ENCODE measurements at places on chromosomes 3 and 15.
A peak's percentile ranks its signal among the peaks of the same experiment; 100 is the strongest.

DNA sequence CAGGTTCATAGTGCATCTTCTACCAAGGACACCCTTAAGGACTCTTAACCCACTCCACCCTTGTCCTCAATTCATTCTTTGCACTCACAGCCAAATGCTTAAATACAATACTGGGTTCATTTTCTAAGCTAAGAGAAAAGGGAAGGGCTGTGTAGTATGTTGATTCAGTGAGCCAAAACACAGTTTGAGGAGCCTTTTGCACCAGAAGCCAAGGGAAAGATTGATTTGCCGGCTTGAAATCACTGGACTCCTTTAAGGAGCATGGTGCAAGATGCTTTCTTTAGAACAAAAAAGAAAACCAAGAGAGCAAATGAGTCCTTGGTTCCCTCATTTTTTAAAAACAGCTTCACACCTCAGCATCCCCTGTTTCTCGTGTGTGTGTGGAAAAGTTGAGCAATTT, 47.8 kb downstream of the BOC start:
- no peak for DNase-seq

DNA sequence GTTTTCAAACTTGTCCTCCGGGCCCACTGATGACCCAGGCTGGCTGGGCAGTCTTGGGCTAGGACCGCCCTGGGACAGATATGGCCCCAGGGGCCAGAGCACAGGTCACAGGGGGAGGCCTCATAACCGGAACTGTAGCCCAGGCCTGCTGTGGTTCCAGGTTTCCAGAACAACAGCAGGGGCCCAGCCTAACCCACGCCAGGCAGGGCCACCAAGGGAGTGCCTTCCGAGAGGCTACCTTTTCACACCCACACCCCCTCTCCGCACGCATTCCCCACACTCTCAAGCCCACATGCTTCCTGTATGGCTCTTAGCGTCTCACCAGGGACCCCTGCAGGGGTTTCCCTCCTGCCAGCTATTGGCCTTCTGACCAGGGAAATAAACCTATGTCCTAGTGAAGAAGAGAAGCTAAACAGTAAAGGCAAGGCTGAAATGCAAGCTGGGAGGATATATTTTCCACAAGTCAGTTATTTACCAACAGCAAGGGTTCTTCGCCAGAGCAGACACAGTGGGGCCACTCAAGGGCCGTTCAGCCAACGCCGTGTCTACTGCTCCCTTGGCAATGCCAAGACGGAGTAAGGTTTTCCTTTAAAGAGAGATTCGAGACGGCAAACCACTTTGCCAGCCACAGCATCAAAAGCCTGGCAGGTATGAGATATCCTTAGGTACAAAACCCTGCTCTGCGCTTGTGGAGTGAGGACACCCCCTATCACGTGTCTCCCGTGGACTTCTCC, 135.1 kb downstream of the ATP10A start:
- DNase-seq: no peak

- DNase-seq: no peak
Observed at GRCh38 chr3:155512867-155513261, 219.4 kb upstream of the STRIT1 start.

DNA sequence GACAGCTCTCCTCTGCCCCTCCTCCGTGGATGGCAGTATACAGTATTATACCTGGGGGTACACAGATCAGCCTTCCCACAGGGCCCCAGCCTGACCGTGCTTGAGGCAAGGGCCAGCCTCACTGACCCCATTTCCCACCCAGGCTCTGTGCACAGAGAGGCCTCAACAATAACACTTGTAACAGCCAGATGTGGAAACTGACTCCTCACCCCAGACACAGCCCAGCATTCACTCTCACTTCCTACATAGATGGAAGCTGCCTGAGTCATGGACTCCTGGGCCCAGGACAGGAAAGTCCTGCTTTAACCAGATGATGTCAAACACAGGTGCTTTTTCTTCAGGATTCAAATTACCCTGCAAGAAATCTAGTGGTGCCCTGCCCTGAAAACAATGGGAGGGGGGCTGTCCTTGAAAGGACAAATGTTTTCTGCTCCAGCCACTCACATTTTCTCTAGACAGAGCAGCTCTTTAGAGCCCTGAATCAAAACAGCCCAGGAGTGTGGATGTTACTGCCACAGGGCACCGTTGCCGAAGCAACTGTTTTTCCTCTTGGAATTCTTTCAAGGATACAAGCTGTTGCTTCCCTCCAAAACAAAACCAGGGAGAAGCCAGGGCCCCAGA, 16.4 kb downstream of the CCDC12 start:
- no peak for DNase-seq

DNA sequence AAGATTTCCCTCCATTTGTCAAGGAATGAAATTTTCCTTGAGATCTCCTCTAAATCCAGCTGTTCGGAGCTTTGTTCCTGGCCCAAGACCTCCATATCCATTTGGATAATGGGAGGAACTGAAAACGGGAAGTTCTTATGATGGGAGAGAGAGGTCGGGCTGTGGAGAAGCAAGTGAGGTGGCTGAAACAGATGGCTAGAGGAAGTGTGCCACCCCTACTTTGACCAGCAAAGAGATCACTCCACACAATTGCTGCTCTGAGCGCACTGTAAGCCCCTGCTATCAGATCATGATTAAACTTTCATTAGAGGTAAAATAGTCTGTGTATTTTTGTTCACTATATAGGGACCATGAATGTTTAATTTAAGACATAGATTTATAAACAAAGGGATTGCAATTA, at the start of gene MINDY4B:
Gene MINDY4B (minus strand): TSS at position 101 of the 400 bp plus-strand sequence. CDS start 0 bp downstream, at position 101.
- no peak for DNase-seq

DNA sequence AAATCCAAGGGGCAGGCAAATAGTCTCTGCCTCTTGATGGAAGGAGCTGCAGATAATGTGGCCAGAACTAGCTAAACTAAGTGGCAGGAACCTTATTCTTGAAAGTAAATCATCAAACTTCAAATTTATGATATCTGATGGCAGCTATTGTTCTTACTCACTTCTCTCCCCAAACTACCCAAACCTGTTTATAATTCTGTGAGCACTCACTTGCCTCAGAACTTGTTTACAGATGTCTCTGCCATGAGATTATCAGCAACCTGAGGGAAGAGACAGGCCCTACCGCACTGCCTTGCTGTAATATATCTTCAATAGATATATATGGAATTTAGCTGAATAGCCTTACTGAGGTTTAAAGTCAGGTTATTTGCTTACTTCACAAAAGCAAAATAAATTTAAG, 2.2 kb upstream of the B3GALNT1 start:
- DNase-seq: no peak

GRCh38 chr3:48614044-48614443, 4.6 kb upstream of the UQCRC1 start:
- DNase-seq: no peak

DNA sequence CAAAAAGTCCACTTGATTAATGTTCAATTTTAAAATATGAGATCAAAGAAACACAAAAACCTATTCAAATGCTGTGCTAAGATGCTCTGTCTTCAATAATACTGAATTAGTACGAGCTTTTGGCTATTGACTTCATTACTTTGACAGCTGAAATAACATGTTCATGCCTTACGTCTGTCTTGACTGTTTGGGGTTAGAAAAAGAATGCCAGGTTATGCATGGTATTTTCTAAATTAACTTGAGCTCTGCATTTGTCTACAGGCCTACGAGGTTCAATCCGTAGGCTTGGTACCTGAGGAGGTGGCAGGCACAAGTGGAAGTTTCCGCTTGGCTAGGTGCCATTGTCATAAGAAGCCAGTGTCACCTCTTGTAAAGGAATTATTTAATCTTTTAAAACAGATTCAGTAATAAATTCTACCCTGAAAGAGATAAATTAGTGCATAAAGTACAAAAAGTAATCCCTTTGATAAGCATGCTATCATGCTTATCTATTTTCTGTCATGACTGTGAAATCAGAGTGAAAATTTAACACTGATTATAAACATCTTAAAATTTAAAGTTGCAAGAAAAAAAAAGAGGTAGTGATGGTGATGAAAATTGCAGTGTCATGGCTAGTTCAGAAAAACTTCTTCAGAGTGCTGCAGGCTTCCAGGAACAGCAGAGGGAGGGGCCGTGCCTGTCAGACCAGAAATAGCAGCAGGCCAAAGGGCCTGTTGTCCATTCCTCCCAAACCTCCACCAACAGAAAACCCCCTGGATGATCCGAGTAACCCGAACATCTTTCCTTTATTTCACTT, 115.7 kb downstream of the ARRDC4 start:
- DNase-seq: no peak

DNA sequence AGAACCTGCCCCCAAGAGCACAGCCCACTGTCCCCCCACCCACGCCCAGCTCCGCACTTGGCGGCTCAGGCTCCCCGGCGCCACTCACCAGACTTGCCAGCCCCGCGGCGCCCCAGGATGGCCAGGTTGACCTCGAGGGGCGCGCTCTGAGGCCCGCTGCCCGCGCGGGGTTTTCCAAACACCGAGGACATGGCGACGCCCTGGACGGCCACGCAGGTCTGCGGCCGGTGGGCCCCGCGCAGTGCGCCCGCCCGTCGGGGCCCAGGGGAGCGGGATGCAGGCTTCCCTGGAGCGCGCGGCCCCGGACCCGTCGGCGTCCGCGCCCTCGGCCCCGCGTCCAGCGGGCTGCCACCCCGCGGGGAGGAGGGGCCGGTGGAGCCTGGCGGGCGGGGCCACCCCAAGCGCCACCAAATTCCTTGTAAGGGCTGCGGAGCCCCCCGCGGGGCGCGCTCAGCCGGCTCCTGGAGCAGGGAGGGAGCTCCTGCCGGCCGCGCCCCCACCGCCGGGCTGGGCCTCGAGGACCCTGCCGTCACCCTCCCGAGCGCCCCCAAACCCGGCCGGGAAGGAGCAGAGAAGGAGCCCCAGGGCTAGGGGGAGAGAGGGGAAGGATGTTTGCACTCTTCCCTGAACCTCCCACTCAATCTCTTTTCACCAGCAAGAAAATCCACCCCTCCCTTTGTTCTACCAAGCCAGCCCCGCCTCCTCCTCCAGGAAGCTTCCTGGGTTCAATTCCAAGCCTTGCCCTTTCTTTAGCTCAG, at the start of gene RASL12:
Gene RASL12 (minus strand): TSS at position 347 of the 758 bp plus-strand sequence. CDS start 156 bp downstream, at position 191.
- no peak for DNase-seq

DNA sequence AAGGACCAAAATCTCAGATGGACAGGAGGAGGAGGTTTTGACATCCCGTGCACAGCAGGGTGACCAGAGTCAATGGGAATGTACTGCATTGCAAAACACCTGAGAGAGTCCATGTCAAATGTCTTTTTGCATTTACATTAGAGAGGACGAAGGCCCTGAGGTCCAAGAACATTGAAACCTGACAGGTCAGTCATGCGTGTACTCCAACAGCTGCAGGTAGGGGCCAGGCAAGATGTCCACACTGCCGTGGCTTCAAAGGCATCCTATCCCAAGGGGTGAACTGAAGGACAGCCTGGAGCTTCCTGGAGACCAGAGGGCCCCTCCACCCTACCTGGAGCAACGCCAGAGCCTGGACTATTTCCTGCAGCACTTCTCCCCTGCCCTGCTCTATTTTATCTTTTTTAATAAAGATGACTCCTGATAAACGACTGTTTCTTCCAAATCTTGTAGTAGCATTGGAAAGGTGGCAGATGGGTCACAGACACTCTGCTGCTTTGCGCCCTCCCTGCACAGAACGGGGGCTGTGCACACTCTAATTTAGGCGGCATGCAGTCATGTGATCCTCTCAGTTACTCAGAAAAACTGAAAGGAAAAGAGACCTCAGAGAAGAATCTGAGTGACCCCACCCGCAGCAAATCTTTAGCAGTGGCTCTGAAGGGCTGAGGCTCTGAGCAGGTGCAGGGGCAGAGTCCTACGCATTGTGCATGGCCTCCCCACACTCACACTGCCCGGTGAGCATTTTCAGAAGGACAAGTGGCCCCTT, 68.2 kb downstream of the HMCES start:
- DNase-seq: no peak

- DNase-seq: peak; percentile 10
Observed at GRCh38 chr3:164360738-164361406, 717.4 kb downstream of the SI start.

- DNase-seq: no peak
Observed at GRCh38 chr3:161796780-161797179, 300.2 kb downstream of the OTOL1 start.

GRCh38 chr3:136909187-136909586, 47.2 kb downstream of the NCK1 start:
- DNase-seq: no peak

DNA sequence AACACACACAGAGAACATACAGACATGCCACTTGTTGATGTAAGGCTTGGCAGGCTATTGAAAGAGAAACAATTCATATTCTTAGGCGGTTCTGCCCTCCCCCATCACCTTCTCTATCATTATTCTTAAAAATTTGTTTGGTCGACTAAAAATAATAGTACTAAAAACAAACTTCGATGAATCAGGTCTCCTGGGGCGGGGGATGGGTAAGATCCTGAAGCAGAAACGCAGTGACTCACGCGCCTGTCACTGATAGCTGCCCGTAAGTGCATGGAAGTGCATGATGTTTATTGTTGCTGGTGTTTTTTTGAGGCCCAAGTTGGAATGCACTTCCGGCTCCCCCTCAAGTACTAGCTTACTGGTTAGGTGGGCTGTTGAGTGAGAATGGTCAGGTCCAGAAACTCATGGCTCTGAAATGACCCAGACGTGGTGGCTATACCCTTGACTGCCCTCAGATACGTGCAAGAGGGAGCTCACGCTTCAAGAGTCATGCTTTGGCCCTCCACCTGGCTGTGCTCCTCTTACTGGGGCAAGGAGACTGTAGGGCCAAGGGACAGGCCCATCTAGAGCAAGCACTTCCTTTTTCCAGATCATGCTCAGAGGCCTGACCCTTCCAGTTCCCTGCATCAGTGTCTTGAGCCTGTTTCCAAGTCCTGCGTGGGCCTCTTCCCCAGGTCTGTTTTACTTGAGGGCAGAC, 10.9 kb downstream of the SMAD3 start:
- DNase-seq: no peak

DNA sequence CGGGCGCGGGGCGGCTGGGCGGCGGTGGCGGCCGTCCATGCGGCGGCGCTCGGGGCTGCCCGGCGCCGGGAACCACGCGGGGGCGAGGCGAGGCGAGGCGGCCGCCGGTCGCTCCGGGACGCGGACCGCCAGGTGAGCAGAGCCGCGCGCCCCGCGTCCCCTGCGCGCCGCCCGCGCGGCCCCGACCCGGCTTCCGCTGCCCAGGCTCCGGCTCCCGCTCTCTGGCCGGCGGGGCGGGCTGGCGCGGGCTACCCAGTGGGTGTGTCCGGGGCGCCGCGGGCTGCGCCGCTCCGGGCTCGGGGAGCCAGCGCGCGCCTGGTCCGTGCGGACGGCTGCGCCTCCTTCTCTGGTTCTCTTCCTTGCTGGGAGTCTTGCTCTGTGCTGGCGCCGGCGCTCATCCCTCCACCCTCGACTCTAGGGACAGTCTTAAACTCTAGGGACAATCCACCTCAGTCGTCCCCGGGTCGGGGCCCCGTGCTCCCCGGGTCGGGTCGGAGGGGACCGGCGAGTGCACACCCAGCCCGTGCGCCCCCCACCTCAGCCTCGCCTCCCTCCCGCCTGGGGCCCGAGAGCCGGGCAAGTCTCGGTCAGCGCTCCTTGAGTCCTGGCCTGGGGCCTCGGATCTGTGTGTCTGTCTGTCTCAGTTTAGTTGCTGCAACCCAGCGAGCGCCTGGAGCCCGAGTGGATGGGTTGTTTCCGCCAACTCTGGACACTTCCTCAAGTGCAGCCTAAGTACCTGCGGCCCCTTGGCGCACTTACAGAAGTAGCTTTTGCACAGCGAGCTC, 488 bp downstream of the THSD4 start:
- no peak for DNase-seq
